Left lobe of liver (tissue), 2 donors: ENCODE measurements at places on chromosomes 12 and 14. TPM values are rescaled to one million over a fixed set of nuclear protein-coding genes. Genes with fewer than 3 reads are reported as not detected.

DNA sequence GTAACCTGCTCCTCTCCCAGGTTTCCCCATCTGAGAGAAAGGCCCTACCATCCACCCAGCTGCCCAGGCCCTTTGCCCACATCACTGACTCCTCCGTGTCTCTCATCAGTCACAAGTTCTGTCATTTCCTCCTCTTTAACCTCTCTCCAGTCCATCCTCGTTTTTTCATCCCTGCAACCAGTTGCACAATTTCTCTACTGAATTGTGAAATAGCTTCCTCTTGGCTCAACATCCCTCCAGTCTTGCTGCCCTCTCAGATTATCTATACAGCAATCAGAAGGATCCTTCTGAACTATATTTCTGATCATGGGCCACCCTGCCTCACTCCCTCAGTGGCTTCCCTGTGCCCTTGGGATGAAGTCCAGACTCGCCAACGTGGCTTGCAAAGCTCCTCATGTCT lies 6.8 kb downstream of the FAM161B start:
- DNase-seq, result no peak

FERMT2 gene
- 61.5 TPM for total RNA-seq

DNA sequence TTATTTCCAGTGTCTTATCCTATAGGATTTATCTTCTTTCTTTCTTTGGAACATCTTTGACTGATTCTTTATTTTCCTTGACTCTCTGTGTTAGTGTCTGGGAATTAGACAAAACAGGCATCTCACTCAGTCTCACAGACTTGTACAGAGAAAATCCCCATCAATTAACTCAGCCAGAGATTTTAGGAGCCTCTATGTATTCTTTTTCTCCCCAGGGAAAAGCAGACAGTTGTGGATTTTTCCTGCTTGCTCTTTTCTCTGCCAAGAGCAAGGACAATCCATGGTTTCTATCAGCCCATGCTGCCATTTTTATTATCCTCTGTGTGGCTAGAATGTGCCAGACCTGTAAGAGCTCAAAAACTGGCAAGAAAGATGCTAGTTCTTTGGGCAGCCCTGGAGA lies 595.1 kb downstream of the SNAPC1 start:
- DNase-seq, result no peak

CFAP54 gene
- total RNA-seq, result 0.13 TPM

CLEC7A gene
- total RNA-seq, result 1.2 TPM

ARHGEF25 gene
- total RNA-seq, result 1.5 TPM

TGM1 gene
- total RNA-seq, result 1.8 TPM

GRCh38 chr12:110896559-110896958 lies 23.8 kb downstream of the MYL2 start:
- no peak for DNase-seq

DNA sequence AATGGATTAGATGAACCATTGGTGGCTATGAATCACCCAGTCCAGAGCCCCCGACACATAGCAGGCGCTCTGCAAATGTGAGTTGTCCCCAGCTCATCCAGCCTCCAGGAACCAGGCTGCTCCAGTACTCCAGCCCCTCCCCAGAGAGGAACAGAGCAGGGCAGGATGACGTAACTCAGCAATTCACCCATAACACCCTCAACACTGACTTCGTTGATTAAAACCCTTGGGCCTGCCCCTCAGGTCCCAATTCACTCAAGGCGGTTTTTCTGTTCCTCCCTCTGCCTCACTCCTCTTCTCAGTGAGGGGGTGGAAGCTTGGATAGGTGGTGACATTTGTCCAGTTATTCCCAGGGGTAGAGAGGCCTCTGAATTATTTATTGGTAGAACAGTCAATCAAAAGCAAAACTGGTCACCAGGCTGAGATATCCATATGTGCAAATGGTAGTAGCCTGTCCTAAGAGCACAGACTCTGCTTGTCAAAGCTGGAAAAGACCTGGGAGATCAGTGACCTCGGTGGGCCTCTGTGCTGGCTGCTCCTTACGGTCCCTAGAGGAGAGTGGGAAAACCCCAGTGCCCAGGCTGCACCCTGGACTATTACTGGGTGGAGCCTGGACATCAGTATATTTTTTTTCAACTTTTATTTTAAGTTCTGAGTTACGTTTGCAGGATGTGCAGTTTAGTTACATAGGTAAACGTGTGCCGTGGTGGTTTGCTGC lies 97.0 kb downstream of the CMKLR1 start:
- no peak for DNase-seq

GPRC5D gene
- total RNA-seq, result not detected

- no peak for DNase-seq
Observed at GRCh38 chr12:43336962-43337555, 214.9 kb downstream of the ADAMTS20 start.

DNA sequence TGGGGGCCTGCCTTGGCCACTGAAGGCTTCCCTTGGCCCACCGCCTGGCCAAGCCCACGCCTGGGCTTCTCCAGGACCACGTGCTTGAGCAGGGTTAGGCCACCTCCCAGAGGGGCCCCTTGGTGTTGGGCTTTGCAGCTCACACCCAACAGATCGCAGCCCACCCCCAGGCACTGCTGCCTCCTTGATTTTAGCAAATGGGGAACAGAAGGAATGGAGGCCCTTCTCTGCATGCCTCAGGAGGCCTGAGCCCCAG lies 23.3 kb downstream of the RAB35 start:
- DNase-seq, result no peak

ADAMTS20 gene
- total RNA-seq, result not detected

DNA sequence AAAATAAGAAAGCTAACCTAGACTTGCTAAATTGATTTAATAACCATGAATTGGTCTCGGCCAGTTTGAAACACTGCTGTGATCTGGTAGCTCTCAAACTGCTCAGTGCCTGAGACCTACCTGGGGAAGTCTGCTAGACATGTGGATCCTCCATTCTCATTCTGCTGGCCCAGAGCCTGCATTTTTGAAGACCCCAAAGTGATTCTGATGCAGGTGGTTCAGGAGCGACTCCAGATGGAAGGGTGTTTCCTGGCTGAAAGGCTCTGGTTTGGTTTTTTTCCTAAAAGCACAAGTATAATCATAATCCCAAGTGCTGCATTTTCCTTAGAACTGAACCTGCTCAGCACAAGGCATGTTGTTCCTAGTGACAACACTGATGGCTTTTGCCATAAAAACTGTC lies 159.5 kb downstream of the ZNF664 start:
- no peak for DNase-seq

DNA sequence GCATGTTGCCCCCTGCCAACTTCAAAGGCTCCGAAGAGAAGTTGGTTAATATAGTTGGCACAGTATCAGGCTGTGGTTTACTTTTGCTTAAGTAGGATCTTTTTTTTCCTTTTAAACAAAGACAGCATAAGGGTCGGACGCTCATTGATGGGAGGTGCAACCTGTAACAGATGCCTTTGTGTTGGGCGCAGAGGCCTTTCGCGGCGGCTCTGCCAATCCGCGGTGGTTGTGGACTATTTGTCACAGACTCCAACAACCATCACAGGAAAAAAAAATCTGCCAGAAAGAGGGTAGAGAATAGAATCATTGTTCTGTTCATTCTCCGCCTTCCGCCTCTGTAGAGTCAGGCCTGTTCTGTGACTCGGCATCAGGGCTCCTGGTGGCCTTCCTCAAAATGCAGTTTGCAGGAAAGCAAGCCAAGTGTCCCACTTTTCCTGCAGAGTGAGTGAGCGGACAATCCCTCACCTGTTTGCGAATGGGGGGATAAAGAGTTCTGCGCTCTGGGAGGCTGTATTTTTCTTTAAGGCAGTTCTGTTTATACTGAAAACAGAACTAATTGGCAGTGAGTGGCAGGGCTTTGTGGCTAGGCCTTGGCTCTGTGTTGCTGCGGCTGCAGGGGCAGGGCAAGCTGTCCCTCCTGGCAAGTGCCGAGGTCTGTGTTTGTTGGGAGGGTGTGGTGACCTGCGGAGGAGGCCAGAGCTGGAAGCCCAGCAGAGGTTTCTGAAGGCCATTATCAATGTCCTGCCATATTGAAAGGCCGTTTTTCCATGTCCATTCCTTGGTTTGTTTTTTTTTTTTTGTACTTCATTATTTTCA lies 83.0 kb upstream of the PIWIL1 start:
- no peak for DNase-seq
